Fibroblast of the aortic adventitia (primary cell): ENCODE measurements at places on chromosomes 11 and 22. TPM values are rescaled to one million over a fixed set of nuclear protein-coding genes. Genes with fewer than 3 reads are reported as not detected.

C11orf97 gene
- total RNA-seq: not detected in 2 replicates

ENTHD1 gene
- not detected in 2 replicates for total RNA-seq

DNA sequence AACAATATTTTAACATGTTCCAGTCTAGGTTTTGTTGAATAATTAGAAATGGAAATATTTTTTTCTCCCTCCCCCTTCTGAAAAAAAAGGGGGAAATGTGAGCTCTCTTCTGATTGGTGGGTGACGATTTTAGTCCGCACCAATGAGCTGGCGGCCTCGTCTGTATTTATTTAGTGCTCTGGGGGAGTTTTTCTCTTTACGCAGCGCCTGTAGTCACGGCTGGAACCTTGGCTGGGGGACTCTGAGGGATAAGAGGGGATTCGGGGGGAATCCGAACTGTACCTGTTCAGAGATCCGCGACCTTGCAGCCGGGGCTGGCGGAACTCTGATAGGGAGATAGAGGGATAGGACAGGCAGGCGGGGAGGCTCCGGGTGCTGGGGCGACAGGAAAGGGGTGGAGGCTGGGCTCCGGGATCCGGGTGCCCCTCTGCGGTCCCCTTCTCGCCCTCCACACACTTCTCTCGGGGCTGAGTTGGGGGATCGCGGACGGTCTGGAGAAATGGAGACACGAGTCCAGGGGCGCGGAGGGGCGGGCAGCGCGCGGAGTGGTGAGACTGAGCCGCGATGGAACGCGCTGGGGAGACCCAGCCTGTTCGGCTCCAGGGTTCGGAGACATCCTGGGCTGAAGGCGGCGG lies 99.7 kb upstream of the HSD17B12 start:
- DNase-seq: no peak

DNA sequence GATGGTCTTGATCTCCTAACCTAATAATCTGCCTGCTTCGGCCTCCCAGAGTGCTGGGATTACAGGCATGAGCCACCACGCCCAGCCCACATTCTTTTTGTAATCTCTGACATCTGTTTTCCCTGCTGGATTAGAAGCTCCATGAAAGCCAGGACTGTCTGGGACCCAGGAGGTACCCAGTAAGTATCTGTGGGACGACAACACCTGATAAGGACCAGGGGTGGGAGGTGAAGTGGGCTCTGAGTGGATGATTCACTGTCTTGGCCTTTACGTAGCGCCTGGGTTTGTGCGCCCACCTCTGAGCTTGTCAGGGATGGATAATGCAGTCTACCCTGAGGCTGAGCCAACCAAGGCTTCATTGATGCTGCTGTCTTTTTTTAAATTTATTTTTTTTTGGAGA lies 118.8 kb downstream of the ABTB2 start:
- DNase-seq: no peak

GRCh38 chr11:15509082-15509481 lies 394.4 kb downstream of the INSC start:
- no peak for DNase-seq

DNA sequence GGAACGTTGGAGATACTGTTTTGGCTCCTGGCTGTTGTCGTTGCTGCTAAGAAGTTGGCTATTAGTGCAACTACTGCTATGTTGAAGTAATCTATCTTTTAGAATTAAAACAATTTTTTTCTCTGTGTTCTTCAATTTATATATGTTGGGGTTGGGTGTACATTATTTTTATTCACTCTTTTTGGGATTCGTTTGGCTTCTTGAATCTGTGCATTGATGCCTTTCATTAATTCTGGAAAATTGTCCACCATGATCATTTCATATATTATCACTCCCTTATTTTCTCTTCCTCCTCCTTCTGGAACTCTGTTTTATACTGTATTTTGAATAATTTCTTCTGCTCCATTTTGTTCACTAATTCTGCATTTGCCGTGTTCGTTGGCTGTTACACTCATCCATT lies 199.5 kb upstream of the PLET1 start:
- DNase-seq: no peak

DNA sequence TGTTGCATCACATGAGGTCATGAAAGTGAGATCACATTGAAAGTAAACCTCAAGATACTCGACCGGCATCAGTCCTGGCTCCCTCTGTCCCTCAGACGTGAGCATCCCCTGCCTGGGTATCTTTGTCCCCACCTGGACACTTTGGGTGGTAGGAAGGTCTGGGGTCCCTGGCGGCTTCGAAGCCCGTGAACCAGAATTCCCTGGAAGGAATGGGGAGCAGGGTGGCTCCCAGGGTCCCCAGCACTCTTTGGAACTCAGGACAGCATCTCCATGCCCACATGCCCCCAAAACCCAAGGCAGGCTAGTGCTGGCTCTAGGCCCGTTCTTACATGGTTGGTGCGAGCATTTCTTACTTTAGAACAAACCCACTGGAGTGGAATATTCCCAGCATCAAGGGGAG lies 7.5 kb downstream of the DERL3 start:
- no peak for DNase-seq
